ENCODE measurements at places on chromosomes 4 and X.

- DNase-seq: no peak
These were observed 25.7 kb upstream of the SLC16A2 start for GRCh38 chrX:74395556-74395955.

- DNase-seq: no peak
These were observed 86.9 kb upstream of the PSAPL1 start for GRCh38 chr4:7521666-7522065.

GRCh38 chrX:35919536-35920309 lies at the start of gene CFAP47:
Gene CFAP47 (plus strand): TSS chrX:35919734. CDS start chrX:35919800, 66 bp downstream.
- no peak for DNase-seq

DNA sequence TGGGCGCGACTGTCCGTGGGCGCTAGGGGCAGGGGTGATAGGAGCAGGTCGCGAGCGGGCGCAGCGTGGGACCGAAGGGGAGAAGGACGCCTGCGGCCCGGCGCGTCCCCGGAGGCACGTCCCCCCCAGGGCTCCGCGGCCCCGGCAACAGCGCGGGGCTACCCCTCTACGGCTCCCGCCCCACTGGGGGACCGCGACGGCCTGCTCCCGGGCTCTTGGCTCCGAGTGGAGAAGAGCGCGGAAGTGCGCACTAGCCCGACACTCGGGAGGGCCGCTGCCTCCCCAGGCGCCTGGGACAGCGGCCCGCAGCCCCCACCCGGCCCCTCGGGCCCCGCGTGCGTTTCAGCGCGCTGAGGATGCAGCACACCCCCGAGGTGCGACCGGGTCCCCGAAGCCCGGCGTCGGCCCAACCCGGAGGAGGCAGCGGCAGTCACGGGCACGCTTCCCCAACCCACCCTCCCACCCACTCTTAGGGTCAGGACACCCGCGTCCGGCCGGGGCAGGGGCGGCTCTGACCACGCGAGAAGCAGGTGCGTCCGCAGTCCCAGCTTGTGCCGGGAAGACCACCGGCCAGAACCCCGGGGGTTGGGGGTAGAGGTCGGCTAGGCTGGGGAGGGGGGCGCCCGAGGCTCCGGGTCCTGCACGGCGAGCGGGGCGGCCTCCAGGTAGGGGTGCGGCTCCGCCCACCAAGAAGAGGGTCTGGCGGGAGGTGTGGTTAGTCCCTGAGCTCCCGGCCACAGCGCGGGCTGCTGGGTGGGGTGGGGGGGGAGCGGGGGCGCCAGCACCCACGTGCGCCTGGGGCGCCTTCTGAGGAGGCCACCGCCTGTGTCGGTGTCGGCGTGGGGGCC lies 18.5 kb upstream of the NAT8L start:
- no peak for DNase-seq

DNA sequence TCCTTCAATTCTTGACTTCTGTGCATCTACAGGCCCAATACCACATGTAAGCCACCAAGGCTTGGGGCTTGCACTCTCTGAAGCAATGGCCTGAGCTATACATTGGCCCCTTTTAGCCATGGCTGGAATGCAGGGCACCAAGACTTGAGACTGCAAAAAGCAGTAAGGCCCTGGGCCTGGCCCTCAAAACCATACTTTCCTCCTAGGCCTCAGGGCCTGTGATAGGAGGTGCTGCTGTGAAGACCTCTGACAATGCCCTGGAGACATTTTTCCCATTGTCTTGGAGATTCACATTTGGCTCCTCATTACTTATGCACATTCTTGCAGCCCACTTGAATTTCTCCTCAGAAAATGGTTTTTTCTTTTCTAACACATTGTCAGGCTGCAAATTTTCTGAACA lies 68.5 kb upstream of the FSTL5 start:
- DNase-seq: no peak

GRCh38 chrX:148784137-148784536 lies 283.7 kb downstream of the AFF2 start:
- DNase-seq: no peak

DNA sequence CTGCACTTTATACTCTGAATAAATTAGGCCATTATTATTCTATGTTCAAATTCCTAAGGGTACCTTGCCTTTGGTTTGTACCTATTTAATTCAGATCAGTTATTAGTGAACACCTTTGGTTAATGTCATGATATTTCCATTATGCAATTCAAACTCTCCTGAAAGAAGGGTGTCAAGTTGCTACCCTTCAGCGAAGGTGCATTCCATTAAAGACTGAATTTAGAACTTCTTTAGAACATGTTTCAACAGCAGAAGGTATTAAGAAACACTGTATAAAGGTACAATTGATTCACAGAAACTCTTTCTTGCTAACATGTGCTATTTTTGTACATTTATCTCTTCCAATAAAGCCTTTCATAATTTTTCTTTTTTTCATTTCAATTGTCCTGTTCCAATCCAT lies 1545.4 kb upstream of the PCDH10 start:
- no peak for DNase-seq

DNA sequence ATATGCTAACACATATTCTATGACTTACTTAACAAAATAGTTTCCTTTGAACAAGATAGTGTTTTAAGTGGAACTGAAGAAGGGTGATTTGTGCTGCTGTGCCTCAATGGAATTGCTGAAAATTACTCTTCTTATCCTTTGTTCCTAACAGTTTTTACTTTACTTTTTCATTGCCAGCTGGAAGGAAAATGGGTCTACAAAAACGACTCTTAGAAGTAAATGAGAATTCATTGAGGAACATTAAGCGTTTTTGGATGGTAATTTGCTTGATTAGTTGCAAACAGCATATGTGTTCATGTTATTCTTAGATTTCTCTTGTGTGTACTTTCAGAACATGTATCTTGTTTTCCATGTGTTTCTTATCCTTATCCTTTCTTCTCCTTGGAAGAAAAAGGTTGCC lies 170.4 kb upstream of the VEGFC start:
- no peak for DNase-seq

DNA sequence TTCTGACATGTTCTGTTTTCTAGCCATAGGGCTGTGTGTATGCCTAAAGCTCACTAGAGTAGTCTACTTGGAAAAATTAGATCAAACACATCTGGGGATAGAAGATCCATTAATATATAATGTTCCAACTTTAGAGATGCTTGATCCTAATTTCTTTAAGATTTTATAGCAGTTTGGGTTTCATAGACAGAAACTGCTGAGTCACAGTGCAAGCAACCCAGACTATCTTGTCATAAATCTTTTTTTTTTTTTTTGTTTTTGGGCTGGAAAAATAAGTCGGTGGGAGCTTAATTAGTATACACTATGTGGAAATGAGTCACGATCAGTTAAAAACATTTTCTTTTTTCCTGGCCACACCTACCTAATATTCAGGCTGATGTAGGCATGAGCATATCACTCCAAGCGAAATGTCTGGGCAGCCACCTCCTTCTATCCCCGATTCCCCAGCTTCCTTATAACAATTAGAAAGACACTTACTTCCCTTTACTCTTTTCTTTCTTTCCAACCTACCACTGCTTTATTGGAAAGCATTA lies 58.2 kb upstream of the CASK start:
- no peak for DNase-seq

GRCh38 chr4:113996599-113997177 lies 17.2 kb upstream of the ARSJ start:
- no peak for DNase-seq

All from dermis blood vessel endothelial cell (primary cell).